ENCODE measurements at places on chromosomes 7 and 10.

DNA sequence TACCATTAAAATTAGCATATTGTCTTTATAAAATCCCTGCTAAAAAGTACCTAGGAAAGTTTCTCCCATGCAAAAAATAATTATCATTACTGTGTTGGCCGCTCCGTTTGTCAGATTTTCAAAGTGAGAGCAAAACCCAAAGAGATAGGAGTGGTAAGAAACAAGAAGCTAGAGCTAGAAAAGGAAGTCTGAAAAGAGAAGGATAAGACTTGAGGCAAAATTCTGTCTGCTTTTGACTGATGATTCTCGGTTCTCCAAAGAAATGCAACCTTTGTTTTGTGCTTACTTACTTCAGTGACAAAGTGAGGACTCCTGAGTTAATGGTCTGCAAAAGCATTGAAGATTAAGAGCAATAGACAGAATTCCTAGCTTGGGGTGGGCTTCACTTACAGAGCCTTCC lies 33.3 kb upstream of the CAPZA2 start:
- DNase-seq: no peak

GRCh38 chr10:10330418-10330817 lies 687.3 kb upstream of the CELF2 start:
- DNase-seq: no peak

GRCh38 chr7:53326634-53327033 lies 291.2 kb downstream of the POM121L12 start:
- DNase-seq: no peak

GRCh38 chr10:67487199-67487598 lies 208.8 kb downstream of the CTNNA3 start:
- no peak for DNase-seq

DNA sequence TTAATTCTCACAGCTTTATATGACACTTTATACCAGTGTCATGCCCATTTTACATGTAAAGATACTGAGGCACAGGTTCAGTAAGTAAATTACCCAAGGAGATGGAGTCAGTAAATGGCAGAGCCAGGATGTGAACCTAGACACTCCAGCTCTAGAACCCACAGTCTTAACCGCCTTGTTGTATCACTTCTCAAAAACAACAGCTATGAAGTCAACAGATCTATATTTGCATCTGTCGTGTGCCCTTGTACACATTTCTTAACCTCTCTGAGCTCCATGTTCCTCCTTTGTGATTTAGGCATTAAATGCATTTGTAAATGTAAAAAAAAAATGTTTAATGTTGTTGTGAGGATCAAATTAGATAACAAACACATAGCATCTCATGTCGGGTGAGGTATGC lies 716.2 kb downstream of the SUGCT start:
- DNase-seq: no peak

DNA sequence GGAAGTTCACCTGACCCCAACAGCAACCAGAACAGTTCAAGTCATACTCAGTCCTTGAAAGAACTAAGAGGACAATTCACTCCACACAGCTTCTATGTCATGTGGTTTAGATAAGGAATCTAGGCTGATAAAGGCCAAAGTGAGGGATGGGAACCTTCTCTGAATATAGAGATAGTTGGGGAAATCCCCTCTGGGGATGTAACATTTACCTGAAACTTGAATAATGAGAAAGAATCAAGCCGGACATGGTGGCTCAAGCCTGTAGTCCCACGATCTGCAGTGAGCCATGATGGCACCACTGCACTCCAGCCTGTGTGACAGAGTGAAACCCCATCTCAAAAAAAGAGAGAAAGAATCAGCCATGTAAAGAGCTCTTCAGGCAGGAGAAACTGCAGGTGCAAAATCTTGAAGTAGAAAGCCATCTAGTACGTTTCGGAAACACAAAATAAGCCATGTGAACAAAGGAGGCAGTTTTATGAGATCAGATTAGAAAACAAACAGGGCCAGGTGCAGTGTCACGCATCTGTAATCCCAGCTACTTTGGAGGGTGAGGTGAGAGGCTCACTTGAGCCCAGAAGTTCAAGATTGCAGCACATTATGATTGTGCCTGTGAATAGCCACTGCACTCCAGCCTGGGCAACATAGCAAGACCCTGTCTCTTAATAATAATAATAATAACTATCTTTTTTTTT lies 4.5 kb upstream of the DNMBP start:
- peak; percentile 33 for DNase-seq

DNA sequence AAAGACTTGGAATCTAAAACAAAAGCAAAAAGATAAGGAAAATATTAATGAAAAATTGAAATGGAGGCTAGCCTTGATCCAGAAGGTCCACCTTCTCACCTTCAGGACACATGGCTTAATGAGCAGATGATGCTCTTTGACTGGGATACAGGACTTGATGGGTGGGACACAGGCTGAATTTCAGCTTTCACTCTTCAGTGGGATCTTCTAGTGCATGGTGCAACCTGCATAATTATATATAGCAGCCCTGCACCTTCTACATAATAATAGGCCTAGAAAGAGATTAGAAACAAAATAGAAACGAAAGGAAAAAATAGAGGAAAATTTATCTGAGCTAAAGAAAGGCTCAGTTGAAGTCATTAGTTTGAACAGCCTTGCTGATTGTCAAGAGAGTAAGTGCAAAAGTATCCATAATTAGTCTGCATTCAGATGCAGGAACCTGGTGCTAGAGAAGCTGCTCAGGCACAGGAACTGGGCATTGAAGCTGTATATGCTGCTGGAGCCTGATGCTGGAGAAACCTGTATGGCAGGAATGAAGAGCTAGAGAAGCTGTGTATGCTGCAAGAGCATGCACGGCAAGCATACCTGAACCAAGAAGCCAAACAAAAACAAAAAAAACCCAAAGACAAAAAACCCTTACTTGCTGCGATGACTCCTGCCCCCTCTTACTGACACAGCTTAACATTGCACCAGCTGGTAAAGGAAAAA lies 19.4 kb downstream of the MKLN1 start:
- DNase-seq: no peak

DNA sequence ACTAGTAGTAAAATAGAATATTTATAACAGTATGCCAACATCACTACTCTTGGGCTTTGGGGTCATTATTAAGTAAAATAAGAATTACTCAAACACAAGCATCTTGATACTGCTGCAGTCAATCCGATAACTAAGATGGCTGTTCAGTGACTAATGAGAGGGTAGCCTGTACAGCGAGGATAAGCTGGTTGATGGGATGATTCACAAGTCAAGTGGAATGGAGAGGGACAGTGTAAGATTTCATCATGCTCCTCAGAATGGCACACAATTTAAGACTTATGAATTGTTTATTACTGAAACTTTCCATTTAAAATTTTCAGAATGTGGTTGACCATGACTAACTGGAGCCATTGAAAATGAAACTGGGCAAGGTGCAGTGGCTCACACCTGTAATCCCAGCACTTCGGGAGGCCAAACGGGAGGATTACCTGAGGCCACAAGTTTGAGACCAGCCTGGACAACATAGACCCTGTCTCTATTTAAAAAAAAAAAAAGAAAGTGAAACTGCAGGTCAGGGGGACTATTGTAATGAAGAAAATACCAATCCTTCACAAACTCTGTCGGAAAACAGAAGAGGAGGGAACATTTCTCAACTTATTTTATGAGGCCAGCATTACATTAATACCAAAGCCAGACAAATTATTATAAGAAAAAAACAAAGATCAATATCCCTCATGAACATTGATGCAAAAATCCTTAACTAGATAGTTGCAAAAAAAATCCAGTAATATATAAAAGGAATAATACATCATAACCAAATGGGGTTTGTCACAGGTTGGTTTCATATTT lies 11.2 kb downstream of the AVL9 start:
- DNase-seq: no peak

- no peak for DNase-seq
Measured at GRCh38 chr10:101629837-101630632, 41.9 kb downstream of the DPCD start.

- no peak for DNase-seq
Measured at GRCh38 chr10:131198401-131198800, 113.1 kb downstream of the TCERG1L start.

DNA sequence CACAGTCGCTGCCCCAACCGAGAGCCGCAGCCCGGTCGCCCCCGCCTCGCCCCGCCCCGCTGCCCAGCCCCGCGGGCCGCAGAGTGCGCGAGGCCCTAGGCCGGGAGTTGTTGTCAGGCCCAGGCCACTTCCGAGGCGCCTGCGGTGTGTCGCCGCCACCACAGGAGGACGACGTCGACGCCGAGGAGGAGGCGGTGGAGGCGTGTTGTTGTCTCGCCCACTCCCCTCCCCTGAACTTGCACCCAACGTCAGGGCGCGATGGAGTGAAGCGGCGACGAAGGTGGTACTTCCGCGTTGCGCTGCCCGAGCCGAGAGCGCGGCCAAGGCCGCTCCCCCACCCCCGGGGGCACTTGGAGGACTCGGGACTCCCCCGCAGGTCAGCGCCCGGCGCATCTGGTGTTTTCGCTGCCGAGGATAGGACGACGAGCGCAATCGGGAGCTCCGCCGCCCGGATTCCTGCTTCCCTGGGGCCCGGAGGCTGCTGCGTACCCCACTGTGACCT lies at the start of gene CDK13:
Gene CDK13 (plus strand): TSS at position 286 of the 502 bp plus-strand sequence. CDS start 386 bp downstream, outside the sequence.
- DNase-seq: peak; percentile 87

GRCh38 chr7:131733604-131734003 lies 177.2 kb upstream of the PODXL start:
- DNase-seq: no peak

DNA sequence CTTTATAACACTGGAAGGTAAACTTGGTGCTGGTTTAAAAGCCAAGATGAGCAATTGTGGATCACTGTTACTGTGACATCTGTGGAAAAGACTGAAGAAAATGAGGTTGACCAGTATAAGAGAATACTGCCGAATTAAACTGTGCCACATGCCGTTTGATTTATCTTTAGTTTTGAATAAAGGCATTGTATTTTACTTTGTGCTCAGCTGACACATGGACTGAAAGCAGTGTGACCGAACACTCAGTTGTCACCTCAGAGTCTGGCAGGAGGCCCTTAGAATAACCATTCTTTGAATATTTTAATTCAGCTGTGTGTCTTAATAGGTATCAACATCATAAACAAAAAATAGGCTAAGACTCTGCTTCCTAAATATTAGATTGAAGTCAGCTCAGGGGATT lies 133.7 kb upstream of the GJD4 start:
- no peak for DNase-seq

DNA sequence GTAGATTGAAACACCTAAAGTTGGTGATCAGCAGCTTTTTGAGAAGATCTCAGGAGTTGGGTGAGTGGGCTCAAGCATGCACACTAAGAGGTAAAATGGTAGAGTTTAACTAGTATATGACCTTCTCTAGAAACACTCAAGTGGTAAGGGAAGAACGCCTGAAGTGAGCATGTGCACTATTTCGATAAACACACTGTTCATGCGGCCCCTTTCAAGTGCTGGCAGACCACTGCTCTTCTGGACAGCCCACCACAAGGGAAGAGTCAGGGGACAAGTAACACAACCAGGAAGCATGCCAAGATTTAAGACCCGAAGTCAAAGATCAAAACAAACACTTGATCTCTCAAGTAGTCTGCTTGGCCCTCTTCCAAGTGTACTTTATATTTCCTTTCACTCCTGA lies 519.5 kb upstream of the ZWINT start:
- no peak for DNase-seq

DNA sequence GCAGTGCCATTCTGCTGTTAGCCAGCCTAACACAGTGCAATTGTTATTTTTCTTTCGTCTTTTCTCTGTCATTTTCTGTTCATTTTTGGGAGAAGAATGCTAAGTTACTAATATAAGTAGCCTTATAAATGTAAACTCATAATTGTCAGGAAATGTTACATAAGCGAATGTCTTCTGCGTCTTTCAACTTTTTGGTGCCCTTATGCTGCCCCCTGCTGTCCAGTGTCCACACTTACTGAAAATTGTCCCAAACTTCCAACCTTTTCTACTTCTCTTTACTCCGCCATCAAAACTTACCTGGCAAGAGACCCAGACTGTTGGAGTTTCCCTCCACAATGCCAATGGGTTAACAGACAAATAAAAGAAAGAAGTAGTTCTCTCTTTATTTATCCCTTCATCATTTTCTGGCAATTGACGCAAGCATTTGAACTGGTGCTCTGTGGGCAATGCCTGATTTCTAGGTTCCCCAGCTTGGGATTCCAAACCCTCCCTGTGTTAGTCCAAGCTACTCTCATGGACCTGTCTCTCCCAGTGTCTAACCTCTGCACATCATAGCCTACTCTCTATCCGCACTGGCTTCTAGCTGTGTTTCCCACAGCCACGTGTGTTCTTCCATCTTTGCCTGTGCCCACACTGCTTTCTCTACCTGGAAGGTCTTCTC lies 21.0 kb upstream of the EPC1 start:
- peak; percentile 67 for DNase-seq

GRCh38 chr7:8378349-8379019 lies 54.9 kb upstream of the NXPH1 start:
- no peak for DNase-seq

GRCh38 chr10:12512332-12513002 lies 163.1 kb downstream of the CAMK1D start:
- DNase-seq: no peak

GRCh38 chr7:80763289-80763688 lies 124.8 kb downstream of the CD36 start:
- DNase-seq: no peak

DNA sequence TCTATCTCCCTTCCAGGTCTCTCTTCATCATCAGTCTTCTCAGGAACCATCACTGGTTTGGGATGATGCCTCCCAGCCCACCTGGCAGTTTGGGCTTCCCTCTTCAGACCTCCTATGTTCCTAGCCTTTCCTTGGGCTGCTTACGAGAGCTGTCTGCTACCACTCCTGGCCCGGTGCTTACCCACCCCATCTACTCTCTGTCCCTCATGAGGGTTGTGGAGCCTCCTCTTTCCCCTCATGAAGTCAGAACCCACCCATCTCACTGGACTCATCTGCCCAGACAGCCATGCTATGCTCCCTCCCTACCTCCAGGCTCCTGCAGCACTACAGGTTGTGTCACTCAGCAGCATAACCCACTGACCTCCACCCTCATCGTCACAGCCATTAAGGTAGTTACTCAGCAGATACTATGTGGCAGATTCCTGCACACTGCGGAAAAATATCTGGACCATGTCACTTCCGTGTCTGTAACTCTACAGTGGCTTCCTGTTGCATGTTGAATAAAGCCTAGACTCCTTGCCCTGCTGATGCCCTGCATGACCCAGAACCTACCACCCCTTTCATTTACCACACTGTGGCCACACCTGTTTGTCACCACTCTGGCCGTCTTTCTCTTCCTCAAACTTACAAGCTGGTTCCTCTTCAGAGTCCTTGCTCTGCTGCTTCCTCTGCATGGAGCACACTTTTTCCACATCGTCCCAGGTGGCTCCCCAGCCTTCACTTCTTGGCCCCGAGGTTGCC lies 2.0 kb downstream of the DBNL start:
- peak; percentile 77 for DNase-seq

GRCh38 chr10:51932530-51932929 lies 233.1 kb upstream of the CSTF2T start:
- DNase-seq: no peak

DNA sequence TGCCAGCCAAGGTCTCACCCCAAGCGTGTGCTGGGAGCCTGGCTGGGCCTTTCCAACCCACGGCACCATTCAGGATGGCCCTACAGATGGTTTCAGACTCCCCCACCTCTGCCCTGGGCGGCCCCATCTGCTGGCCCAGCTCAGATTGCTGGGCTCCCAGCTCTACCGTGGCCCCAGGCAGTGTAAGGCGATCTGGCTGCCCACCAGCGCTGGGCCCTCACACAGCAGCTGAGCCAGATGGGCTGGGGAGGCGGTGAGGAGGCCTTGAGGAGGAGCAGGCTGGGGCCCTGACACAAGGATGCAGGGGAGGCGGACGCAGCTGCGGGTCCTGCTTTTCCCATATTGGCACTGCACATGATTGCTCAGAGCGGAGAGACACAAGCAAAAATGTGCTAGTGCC lies 162.8 kb downstream of the NRF1 start:
- DNase-seq: no peak

All from memory B cell (primary cell).